ENCODE measurements at places on chromosomes 4 and X.

DNA sequence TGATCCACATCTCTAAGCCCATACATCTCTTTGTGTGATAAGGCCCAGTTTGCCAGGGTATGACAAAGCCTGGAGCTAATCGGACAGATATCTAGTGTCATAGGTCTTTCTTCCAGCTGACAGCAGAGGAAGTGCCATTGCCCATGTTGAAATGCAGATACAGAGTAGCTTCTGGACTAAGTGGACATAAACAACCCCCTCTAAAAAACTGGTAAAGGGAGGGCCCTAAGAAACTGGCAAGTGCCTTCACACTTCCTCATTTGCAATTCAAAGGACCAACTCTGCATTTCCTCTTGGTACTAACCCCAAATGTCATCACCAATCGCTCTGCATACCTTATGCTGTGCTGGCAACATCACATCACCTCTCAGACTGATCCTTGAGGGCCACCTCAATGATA lies 20.8 kb downstream of the ARHGEF6 start:
- no peak for DNase-seq

GRCh38 chr4:11209826-11210225 lies 218.9 kb downstream of the HS3ST1 start:
- no peak for DNase-seq

DNA sequence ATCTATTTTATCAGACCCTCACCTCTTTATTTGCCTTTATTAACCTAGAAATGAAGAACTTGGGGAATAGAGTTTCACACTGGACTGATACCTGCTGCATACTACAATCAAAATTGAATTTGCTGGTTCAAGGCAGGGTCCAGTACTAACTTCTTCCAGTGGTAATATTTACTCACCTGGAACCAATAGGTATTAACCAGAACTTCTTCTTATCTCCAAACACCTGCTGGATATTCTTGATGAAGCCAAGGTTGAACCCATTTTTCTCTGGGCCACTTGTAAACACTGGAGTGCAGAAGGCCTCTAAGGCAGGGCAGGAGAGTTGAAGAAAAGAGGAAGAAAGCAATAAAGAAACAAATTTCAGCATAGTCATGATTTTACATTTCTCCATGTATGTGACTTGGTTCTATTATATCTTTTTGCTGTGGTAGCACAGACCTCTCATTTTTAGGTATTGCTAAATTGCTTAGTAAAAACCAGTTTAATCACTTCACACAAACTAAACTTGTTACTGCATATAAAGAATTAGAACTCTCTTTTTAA lies 101.1 kb downstream of the ZDHHC15 start:
- DNase-seq = no peak

- DNase-seq = no peak
These were observed 77.6 kb downstream of the CWH43 start for GRCh38 chr4:49063670-49064069.

All from kidney epithelial cell (primary cell).